ENCODE measurements at places on chromosomes 2 and 18.
A peak's percentile ranks its signal among the peaks of the same experiment; 100 is the strongest.

DNA sequence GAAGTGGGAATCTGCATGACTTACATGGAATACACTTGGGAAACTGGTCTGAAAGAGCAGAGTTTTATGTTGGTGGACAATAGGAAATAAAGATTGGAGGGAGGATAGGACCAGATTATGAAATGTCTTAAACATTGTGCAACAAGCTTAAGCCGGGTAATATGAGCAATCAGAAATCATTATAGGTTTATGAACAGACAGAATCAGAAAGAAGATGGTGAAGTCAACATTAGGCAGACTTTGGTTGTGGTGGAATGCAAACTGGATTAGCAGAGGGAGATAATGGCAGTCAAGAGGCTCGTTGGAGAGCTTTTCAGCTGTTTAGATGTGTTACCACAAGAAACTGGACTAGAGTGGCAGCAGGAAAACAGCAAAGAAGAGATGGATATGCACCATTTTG, 43.5 kb downstream of the CRIM1 start:
- DNase-seq: no peak

DNA sequence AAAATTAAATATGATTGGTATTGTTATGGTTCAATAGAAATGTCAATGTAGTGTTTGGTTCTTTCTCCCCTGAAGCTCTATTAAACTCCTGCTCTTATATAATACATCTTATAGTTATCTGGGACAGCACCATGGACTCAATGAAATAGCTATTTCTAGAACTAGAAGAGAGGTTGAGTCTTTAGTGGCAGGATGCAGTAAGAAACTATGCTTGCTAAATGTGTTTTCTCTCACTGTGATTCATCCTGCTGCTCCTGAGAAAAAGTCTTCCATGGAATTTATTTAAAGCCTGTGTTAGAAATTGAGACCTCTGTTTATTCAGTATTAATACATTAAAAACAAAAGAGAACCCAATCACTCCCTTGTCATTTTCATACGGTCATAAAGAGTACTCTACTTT, 61.5 kb downstream of the G6PC2 start:
- no peak for DNase-seq

- DNase-seq: no peak
Observed at GRCh38 chr2:6337472-6337820, 528.3 kb downstream of the CMPK2 start.

GRCh38 chr2:10909050-10909995, 2.4 kb upstream of the KCNF1 start:
- no peak for DNase-seq

DNA sequence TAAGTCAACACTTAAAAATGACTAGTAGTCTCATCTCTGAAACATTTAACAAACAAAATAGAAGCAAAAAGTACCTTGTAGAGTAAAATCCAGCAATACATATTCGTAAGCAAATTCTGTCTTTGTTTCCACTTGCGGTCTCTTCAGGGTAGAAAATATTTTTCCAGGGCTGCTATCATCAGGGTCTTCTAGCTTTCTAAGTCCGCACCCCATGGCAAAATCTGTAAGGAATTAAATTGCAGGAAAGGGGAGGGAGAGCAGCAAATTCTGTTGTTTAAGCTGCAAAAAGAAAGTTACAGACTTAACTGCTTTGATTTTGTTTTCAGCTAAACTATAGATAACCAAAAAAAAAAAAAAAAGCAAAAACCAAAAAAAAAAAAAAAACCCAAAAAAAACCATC, at the start of gene RFTN2:
Gene RFTN2 (minus strand): TSS at position 342 of the 400 bp plus-strand sequence. CDS start 129 bp downstream, at position 213.
- DNase-seq: no peak

- no peak for DNase-seq
Observed at GRCh38 chr2:177908824-177909223, 163.8 kb downstream of the PDE11A start.

DNA sequence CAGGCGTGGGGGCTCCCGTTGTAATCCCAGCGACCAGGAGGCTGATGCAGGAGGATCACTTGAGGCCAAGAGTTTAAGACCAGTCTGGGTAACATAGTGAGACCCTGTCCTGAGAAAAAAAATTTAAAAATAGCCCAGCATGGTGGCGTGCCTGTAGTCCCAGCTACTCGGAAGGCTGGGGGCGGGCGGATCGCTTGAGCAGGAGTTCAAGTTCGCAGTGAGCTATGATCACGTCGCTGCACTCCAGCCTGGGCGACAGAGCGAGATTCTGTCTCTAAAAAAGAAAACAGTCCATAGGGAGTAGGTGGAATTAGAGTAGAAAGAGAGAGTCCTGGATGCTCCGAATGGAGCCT, 325 bp upstream of the TTLL4 start:
- no peak for DNase-seq

GRCh38 chr2:888211-888801, 62.3 kb upstream of the SNTG2 start:
- DNase-seq: no peak

DNA sequence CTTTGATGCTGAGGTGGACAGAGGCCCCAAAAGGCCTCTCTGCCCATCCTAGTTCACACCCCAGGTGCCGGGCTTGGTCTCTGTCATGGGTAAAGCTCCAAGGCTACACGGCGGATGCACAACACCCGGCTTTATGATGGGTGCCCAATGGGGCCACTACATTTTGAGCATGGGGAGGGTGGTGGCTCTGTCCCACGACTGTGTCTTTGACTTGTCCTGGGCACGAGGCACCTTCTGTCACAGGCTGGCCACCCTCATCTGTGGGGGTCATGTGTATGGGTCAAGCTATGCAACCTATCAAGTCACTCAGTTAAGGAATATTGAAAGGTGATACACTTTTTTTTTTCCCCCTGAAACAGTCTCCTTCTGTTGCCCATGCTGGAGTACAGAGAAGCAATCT, 63.7 kb downstream of the EDAR start:
- no peak for DNase-seq

DNA sequence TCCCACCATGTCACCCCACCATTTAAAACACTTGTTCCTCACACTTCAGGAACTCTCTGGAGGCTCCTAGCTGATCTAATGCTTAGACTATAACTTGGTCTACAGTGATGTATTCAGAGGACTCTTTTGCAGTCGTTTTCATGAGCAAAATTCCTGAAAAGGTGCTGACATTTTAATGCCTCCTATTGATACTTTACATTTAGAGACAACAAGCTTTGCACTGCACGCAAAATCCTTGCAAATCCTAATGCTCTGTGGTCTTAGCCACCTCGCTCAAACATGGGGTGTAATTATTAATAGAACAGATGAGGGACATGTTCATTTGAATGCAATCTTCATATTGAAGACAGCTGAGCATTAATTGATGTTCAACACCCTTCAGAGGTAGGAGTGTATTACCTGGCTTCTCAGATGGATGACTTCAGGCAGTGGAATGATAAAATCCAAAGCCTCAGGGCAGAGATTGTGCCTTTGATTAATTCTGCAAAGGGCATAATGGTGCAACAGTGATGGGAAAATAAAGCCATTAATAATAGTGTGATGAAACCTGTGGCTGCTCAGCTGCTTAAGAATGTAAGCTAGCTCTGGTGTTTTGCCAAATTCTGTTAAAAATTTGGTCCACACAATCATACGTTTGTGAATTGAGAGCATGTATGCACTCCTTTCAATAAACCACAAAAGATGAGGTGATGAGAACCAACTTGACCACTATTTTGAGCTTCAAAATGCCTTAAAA, 5.4 kb downstream of the CTAGE1 start:
- DNase-seq: no peak

DNA sequence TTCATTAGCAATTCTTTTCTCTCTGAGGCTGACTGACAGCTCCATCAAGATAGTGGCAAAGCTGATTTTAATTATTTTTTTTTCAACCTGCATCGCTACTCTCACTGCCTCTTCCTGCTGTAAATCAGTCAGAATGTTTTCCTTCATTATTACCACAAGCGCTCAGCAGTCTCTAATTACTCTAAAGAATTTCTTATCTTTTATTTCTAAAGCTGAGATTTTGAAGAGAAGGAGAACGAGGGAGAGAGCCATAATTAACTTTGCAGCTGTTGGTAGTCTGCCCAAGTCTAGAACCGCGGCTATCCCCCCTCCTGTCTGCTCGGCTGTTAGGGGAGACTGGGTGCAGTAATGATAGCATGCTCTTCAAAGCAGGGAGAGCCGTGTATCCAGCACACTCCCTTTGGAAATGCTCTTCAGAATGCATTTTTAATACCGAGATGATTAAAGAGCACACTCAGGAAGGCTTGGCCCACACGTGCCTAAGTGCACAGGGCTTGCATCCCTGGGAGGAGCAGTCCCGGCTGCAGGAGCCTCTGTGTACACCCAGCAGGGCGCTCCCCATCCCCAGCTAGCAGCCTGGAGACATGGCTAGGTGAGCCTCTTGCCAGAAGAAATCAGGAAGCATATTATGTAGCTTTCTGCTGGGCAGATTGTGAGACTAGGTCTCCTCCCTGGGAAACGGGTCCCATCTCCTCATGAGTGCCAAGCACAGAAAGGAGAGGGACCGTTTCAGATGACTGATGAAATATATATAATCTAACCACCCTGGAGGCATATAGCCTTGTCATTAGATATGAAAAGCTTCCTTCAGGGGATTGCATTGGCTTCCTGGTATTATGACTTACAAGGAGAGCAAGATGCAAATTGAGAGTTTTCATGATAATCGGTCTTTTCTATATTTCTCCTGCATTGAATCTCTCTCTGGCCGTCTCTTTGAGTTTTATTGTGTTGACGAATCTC, 555.2 kb downstream of the CMPK2 start:
- DNase-seq: no peak

DNA sequence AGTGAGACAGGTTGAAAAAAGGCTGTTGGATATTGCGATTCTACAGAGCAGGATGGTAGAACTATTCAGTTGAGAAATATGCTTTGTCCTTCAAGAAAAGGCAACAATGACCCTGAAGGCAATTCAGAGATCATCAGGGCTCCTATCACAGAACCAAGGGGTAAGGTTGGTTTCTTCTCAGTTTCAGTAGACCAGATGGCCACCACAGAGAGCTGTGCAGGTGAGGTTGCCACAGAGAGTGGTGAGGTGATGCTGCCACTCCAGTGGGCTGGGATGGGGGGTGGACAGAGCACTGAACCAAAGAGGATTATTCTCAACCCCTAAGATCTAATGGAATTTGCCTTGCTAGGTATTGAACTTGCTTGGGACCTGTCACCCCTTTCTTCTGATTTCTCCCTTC, 64.6 kb upstream of the ZBTB7C start:
- no peak for DNase-seq

DNA sequence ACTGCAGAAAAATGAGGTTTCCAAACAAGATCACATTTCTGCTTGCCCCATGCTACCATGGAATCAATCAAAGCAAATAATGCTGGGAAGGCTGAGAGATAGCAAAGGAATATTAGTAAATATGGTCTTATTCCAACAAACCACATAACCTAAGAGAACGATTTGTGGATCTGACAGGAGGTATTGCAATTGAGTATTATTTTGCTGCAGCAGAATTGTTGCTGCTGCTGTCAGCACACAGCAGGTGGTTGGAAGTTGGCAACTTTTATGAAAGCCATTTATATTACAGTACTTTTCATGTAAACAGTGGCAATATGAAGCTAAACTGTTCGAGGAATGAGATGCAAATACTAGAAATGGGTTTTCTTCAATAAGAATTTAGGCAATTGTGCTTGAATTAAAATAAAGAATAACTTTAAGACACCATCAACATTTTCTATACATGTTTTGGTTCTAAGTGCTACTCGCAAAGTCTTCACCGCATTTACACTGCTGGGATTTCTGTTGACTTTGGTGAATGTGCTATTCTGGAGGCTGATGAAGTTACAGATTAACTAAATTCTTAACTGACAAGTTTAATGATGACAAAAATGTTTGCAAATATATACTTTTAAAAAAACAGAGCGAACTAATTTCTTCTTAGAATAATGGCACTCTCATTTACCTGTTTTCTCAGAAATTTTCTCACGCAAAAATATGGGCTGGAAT, 1285.7 kb downstream of the CNTNAP5 start:
- DNase-seq: no peak

DNA sequence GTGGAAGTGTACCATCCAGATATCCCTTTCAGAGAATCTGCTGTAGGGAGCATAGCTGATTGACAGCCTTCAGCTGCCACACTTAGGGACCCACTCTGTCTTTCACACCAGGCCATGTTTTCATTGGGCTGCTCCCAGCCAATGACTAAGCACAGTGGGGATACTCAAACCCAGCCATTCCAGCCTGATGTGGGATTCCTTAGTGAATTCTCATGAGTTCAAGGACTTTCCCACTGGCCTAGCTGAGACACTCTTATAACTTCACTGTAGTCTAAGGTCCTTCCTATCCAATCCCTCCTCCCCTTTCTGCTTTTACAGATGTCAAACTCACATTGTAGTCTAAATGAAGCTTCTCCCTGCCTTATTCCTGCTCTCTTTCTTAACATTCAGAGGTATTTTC, 201.2 kb downstream of the PIK3C3 start:
- no peak for DNase-seq

DNA sequence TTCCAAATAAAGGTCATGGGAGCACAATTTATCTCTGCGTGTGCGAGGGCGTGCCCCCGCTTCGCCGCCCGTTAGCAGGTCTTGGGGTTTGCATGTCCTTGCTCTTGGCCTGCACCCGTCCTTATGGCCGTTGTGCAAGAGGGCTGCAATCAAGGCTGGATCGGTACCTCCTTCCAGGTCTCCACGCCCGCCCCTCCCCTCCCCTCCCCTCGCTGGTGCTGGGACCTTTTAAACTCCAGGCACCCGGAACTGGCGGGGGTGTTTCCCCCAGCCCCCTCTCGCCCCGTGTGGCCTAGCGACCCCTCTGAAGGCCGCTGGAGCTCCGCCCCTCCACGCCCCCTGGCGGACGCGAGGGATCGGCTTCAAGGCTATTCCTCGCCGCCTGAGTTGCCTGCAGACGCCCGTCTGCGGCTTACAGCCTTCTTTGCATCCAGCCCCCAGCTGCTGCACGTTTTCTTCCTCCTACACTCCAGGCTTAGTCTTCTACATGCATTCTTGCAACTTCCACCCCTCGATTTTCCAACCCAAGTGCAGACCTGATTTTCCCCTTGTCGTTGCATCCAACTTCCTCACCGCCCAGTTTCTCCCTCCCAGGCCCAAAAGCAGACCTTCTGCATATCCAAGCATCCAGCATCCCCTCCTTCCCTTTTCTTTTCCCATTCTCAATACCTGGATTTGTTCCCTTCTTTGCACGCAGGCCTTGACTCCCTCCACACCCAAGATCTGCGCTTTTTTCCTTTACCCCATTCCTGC, 577 bp downstream of the IDH1 start:
- DNase-seq: peak; percentile 85

DNA sequence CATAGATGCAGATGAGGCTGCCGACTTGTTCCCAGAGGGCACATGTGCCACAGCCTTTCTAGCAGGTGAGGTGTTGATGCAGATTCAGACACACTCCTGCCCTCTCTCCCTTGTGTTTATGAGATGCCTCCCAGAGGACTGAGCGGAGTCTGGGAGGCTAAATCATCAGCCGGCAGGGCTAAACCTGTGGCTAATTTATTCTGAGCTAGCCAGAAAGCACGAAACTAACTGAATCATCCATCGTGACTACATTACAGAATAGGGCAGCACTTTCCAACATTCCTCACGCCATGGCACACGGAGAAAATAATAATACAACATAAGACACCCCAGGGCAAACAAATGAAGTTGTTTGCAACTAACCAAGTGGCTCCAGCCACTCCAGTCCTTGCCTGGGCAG, 101.7 kb upstream of the FZD7 start:
- DNase-seq: no peak

GRCh38 chr18:56878711-56879110, 227.6 kb downstream of the WDR7 start:
- no peak for DNase-seq

Data from CD4-positive, alpha-beta T cell treated with Interferon alpha-2 for 1 hour (primary cell).